Smooth muscle cell of the umbilical artery (primary cell): ENCODE measurements at places on chromosomes 2 and 18. TPM values are rescaled to one million over a fixed set of nuclear protein-coding genes. Genes with fewer than 3 reads are reported as not detected.

Gene MOGAT1
- not detected in 2 replicates for total RNA-seq

Gene VWA3B
- total RNA-seq, result 0.09 TPM in 1 of 2 replicates, not detected in the other

Gene POTEF
- total RNA-seq, result not detected in 2 replicates

Gene NEU2
- not detected in 2 replicates for total RNA-seq

Gene BMP10
- not detected in 2 replicates for total RNA-seq

Gene NPPC
- not detected in 2 replicates for total RNA-seq

Gene PRKAG3
- total RNA-seq, result not detected in 2 replicates

Gene C2orf76
- 6.7 and 9.5 TPM in 2 replicates for total RNA-seq
